ENCODE measurements at places on chromosomes 2 and 18. TPM values are rescaled to one million over a fixed set of nuclear protein-coding genes. Genes with fewer than 3 reads are reported as not detected.
A peak's percentile ranks its signal among the peaks of the same experiment; 100 is the strongest.

- DNase-seq, result no peak
Measured at GRCh38 chr2:180978903-180979748, 1.3 kb upstream of the UBE2E3 start.

- no peak for DNase-seq
Measured at GRCh38 chr2:162967147-162967546, 128.6 kb upstream of the KCNH7 start.

DNA sequence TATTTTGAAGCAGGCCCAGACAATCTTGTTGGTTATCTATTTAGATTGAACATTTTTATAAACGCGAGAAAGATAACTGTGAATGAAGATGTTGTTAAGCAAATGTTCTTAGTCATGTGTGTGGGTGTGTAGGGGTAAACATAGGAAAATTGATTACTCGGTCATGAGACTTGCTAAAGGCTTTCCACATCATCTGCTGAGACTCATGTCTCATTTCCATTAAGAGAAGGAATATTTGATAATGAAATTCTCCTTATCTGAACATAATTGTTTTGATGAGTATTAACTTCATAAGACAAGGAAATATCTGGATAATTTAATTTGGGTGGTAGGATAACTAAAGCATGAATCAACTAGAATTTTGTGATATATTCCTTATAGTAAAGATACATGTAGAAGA, 19.7 kb downstream of the CCDC102B start:
- no peak for DNase-seq

The GCG gene
- not detected for total RNA-seq

DNA sequence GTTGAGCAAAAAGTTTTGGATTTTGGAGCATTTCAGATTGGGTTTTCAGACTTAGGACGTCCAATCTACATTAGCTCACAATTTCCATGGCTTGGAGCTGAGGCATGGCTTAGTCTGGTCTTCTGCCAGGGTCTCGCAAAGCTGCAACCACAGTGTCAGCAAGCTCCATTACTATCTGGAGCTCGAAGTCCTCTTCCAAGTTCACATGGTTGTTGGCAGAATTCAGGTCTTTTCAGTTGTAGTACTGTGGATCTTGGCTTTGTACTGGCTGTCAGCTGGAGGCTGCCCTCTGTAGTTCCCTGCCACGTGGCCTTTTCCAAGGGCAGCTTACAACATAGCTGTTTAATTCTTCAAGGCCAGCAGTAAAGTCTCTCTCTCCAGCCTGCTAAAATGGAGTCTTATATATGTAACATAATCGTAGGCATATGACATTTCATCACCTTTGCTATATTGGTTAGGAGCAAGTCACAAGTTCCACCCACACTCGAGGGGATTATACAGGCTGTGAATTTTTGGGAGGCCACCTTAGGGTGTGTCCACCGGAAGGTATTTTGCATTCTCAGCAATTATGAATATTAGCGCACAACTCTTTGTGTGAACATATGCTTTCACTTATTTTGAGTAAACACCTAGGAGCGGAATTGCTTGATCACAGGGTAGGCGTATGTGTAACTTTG, 41.5 kb upstream of the EPC2 start:
- no peak for DNase-seq

- no peak for DNase-seq
Measured at GRCh38 chr2:150327564-150328489, 159.6 kb downstream of the RND3 start.

The DUSP2 gene
- total RNA-seq, result 260 TPM

GRCh38 chr2:151343073-151343472, 14.3 kb upstream of the TNFAIP6 start:
- DNase-seq, result no peak

DNA sequence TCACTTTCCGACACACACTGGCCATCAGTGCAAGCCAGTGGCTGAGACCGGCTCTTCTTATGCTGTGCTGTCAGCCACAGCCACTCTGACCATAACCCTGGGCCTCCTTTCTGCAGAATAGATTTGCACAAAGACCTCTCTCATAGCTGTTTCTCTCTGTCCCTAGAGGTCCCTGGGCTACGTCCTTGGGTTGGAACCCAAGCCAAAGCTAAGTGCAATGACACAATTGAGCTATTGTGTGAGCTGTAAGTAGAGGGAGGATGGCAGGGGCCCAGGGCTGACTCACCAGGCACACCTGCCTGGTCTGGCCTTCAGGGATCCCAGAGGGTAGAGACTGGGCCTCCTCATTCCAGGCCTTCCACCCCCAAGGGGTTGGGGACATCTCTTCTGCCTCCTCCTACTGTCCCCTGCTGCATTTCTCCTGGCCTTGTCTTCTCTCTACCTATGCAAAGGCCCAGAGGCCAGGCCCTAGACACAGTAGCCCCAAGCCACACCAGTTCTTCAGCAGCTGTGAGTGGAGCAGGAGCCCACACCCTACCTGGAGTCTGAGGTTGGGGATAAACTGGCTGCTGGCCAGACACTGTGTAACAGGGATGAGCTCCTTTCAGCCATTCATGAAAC, 174.6 kb downstream of the NCK2 start:
- no peak for DNase-seq

The KRTCAP3 gene
- 7.5 TPM for total RNA-seq

The HMSD gene
- total RNA-seq, result 9.1 TPM

DNA sequence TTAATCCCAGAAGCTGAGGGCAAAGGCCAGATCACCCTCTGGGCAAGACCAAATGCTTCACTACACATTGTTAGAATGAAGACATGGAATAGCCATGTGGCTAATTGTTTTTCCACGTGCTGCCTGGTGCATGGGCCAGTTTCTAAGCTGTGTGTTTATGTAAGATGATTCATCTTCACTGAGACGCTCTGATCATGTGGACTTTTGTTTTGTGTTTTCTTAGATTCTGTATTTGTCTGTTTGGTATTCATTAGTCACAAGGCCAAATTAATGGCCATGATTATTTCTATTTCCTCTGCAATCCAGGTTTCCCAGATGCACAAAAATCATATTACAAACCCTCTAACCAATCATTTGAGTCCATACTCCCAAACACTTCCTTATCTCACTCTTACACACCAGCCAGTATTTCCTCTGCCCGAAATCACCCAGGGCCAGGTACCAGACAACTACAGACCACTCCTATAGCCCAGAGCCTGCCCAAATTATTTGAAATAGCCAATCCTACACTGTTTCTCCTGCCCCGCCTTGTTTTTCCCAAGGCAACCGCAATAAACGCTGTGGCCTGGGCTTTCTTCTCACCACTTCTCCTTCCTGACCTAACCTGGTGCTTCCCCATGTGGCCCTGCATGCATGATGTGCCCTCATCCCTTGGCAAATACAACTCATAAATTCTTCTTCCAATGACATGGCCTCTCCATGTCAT, 94.2 kb upstream of the SP3 start:
- no peak for DNase-seq

- no peak for DNase-seq
Measured at GRCh38 chr2:5391362-5391761, 300.8 kb upstream of the SOX11 start.

GRCh38 chr18:28767727-28768211, 590.8 kb upstream of the CDH2 start:
- no peak for DNase-seq

The ALS2 gene
- total RNA-seq, result 14.3 TPM

GRCh38 chr2:32947076-32947483, 327 bp downstream of the LTBP1 start:
- DNase-seq, result no peak

The FTCDNL1 gene
- total RNA-seq, result 2.6 TPM

- DNase-seq, result no peak
Measured at GRCh38 chr2:18949871-18950270, 360.5 kb upstream of the NT5C1B start.

GRCh38 chr2:121722479-121722878, 14.2 kb downstream of the NIFK start:
- no peak for DNase-seq

GRCh38 chr2:218792433-218792832, 10.5 kb downstream of the CYP27A1 start:
- no peak for DNase-seq

DNA sequence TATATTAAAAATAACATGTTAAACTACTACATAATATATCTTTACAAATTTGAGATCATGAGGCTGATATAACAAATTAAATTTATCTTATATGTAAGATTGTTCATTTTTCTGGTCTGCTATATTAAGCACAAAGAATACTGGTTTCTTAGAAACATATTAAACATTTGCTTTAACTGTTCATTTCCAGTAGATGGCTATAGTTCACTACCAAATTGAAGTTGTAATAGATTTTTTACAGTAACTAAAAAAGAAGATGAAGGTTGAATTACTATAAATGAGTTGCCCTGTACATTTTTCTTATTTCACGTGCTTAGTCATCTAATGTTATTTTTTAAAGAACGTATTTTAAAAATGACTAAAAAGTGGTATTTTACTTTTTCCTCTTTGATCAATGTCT, 57.0 kb downstream of the ZNF407 start:
- DNase-seq, result no peak

DNA sequence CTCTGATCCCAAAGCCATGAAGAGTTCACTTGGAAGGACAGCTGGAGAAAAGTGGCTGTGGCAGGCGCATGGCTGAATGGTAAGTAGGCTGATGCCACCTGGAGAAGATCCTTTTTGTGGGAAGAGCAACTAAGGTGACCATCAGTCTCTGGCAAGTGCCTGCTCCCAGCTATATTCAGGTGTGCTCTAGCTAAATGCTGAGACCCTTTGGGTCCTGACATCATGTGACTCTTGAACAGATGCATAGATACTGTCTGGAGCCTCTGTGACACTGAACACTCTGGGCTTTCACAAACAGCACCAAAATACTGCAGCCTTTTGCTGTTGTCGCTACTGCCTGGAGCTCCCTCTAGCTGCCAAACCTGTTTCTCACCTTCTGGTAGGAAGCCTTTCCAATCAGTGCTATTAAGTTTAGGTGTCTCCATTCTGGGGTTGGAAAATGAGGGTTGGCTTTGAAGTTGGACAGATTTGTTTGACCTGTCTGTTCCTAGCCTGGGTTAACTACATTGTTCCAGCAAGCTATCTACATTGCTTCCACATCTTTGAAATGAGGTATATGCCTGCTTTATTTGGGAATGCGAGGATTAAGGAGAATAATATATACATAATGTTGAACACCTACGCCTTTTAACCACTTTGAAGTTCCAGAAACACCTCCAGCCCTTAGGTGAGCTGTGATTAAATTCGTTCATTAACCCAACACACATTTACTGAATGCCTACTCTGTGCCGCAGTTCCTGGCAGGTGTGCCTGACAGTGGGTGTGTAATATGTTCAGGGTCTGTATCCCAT, 3.1 kb downstream of the EGR4 start:
- peak; percentile 31 for DNase-seq

DNA sequence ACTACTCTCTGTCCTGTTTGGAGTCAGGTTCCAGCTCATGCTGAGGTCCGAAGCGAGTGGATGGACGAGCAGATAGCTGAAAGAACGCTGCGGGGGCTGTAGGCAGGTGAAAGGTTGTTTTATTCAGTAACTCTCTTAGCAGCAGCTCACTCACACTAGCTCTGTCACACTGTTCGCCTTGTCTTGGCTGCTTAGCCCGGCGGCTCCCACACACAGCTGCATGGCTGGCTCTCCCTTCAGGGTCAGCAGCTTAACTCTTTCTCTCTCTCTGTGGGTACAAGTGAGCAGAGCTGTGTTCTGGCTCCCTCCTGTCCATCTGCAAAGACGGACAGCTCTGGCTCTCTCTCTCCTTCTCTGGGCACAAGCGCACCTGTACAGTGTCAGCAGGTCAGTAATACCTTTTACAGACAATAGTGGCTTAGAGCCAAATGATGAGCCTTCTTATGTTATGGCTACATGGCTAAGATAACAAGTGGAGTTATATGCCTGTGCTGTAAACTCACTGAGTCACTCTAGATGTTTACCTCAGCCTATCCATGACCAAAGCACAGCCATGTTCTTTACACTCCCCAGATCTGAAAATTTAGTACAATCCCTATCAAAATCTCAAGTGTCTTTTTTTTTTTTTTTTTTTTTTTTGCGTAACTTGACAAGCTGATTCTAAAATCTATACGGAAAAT, 149.3 kb downstream of the GALNT1 start:
- DNase-seq, result no peak

The GALM gene
- total RNA-seq, result 42.1 TPM

- DNase-seq, result no peak
Measured at GRCh38 chr2:152354909-152355308, 19.9 kb downstream of the FMNL2 start.

DNA sequence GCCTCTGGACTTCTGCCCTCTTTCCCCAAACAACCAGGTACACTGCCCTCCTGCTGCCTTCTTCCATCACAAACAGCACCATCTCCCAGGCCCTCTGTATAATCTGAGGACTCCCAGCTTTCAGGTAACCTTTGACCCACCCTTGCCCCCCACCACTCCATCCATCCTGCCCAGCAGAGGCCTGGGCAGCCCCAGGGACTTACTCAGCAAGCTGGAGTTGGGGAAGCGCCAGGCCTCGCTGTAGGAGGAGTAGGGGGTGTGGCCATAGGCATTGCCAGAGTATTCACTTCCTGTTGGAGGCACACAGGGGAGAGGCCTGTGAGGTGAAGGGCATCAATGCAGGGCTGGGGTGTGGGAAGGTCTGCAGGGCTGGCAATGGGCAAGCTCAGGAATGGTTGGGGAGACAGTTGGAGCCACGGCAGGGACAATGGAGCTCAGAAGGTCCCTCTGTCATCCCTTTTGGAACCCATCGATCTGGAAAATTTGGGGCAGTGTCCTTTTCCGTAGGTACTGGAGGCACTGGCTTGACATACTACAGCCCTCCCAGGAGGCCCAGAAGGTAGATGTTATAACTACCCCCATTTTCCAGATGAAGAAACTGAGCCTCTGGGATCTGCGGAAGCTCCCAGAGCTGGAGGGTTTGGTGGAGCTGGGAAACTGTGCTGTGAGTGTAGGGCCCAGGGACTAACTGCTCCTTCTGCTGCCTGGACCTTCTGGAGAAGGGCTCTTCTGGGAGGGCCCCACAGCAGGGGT, 46.3 kb downstream of the PSD4 start:
- DNase-seq, result no peak

DNA sequence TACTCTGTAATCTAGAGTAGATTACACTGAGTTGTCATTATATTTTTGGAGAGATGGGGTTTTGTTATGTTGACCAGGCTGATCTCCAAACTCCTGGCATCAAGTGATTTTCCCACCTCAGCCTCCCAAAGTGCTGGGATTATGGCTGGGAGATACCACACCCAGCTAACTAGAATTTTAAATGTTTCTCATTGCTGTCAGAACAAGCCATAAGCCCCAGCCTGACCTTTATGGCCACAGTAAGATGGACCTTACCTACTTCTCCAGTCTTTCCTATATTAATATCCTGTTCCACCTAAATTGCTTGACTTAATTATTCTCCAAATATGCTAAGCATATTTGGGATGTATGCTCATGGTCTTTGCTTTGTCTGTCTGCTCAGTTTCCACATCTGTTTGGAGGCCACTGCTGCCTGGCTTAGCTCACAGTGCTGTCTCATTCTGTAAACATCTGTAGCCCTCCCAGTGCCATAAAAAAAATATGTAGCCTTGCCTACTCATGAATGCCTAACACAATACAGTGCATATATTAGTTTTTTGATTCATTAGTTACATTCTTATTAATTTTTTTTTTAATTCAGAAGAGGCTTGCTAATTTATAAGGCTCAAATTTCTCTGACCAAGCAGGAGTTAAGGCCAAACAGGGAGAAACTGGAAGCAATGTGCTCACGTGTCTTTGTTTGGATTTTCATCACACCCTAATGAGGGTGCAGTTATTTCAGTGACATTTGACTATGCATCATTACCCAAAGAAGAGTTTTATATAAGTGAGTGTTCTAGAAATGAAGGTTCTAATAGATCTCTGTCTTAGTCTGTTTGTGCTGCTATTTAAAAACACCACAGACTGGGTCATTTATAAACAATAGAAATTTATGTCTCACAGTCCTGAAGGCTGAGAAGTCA, 45.3 kb upstream of the PSME4 start:
- no peak for DNase-seq
